ENCODE measurements at places on chromosomes 7 and 10.

GRCh38 chr10:114550756-114551635 is 107.1 kb downstream of the ABLIM1 start:
- no peak for DNase-seq

- DNase-seq, result no peak
Measured at GRCh38 chr10:61476529-61476928, 23.3 kb upstream of the TMEM26 start.

GRCh38 chr10:75403144-75403938 is 1.8 kb upstream of the ZNF503 start:
- no peak for DNase-seq

DNA sequence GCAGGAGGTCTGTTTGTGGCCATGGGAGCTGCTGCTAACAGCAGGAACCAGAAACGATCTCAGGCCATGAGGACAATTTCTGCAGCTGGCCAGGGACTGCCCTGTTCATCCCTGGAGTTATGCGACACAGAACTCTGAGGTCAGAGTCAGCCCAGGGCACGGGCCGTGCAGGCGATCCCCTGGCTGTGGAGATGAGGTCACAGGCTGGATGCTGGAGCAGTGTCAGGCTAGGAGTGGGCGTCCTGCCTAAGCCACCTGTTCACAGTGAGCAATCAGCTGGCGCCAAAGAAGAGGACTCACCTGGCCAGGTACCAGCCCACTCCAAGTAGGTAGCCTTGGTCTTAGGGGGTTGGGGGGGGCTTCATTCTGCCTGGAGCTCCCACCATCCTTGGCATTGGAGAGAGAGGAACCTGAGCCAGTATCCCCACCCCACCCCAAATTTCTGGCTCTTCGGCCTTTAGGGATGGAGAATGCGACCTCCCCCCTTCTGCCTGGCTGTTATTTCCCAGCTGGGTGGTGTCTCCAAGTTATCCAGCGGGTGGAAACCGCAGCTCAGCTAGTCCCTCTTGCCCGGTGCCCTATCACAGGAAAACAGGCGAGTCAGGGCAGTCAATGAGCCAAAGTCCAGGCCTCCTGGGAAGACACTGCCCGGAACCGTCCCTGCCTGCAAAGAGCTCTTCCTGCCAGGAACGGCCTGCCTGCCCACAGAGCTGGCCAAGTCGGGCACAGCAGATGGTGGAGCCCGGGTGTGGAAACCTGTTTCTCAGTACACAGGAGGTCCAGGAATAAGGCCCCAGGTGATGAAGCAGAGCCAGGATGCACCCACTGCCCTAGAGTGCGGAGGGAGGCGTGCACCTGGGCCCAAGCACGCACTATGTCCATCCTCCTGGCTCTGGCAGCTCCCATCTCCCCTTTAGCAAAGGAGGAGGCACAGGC is 1.8 kb upstream of the TTYH3 start:
- no peak for DNase-seq

DNA sequence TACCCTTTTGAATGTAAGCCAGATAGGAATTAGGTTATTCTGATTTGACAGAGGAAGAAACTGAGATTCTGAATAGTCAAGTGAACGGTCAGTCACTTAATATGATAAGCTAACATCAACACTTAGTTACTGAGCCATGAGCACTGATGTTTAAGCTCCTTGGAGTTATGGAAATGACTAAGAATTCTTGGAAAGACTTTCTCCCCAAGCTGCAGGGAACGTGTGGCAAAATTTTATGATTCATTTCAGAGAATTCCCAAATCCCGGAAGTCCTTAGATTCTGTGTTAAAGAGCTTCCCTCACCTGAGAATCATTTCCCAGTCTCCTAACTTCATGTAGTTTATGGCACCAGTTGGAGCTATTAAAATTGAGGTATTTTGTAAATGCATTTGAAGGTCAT is 330.9 kb downstream of the XPNPEP1 start:
- DNase-seq, result no peak
